ENCODE measurements at places on chromosomes 6 and 20.
A peak's percentile ranks its signal among the peaks of the same experiment; 100 is the strongest.

GRCh38 chr20:58402827-58403226 is 13.8 kb downstream of the VAPB start:
- no peak for DNase-seq

DNA sequence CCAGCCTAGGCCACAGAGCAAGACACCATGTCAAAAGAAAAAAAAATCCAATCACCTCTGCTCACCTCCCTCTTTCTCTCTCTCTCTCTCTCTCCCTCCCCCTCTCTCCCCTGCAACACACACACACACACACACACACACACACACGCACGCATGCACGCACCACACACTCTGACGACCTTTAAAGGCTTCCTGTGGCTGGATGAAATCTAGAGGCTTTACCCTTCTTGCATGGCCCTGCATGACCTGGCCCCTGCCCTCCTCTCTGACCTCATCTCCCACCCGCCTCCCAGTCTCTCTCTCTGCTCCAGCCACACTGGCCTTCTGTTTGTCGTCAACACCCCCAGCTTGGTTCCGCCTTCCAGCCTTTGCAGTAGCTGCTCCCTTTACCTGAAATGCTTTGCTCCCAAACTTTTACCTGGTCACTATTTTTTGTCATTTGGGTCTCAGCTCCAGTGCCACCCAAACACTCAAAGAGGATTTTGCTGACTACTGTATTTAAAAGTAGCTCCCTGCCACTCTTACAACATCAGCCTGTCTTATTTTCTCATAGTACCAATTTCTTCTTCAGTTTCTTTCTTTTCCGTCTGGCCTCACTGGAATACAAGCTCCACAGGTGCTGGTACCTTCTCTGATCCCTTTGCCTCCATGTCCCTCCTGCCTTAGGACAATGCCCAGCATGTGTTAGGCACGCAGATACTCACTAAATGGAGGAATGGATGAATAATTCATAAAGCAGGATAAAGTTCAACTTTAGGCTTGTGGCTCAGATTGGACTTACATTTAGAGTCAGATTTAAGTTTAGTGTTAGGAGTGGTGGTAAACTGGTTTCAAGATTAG is 4.3 kb upstream of the LTA start:
- DNase-seq: no peak

GRCh38 chr6:132096245-132096644 is 145.1 kb upstream of the CCN2 start:
- no peak for DNase-seq

GRCh38 chr6:98957450-98957849 is 9.7 kb upstream of the FBXL4 start:
- no peak for DNase-seq

DNA sequence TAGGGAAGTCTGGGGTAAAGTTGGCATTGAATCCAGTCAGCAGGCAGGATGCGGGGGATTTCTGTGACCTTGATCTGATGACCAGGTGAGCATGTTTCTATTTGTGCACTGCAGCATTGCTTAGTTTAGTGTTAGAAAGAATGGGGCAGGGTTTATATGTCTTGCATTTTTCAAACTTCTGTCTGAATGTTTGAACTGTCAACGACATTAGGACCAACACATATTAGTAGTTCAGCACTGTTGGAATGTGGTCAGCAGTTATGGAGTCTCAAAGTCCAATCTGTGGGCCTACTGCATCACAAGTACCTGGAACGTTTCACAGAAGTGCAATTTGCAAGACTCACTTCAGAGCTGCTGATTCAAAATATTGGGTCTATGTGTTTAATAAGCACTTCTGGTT is 276.6 kb upstream of the BMP2 start:
- peak; percentile 17 for DNase-seq

DNA sequence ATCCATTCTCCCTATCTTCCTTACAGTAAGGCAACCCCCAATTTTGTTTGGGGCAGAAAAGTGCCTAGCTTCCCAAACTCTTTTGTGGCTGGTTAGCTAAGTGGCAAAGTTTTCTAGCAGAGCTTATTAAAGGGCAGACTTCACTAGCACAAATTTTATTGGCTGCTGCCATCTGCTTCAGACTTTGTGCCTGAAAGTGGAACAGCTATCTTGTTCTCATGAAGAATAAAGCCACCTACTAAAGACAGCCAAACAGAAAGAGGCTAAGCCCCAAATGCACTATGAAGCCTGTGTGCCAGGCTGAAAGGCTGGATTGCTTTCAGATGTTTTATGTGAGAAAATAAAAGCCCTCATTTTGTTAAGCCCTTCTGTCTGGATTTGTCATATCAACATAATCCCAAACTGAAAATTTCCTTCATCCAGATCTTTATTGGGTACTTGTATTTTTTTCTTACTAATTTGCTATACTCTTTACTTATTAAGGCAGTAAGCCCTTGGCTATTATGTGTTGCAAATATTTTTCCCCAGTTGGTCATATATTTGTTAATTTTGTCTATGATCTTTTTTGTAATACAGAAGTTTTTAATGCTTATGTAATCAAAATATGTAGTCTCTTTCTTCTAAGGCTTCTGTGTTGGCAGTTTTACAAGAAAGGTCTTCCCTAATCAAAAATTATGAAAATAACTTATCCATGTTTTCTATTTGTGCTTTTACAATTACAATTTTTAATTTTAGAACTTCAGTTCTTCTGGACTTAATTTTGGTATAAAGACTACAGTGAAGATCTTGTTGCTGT is 191.1 kb downstream of the TASP1 start:
- DNase-seq: no peak

DNA sequence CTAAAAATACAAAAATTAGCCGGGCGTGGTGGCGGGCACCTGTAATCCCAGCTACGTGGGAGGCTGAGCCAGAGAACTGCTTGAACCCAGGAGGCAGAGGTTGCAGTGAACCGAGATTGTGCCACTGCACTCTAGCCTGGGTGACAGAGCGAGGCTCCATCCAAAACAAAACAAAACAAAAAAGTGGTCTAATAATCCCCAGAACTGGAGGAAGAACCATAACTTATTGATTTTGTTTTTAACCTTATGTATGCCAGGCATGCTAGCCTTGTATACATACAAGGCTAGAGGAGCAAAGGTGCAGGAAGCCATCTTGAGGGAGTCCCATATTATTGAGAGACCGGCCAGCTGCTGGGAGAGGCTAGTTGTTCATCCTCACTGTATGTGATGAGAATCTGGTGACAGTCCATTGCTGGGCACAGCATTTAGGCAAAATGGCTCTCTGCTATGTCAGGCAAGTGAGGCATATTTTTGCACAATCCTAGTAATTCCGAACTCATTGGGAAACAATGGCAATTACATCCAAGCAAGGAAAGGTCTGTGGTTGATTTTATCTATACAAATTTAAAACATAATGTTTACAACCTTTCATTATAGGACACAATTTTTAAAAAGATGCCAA is 18.0 kb downstream of the HFE start:
- DNase-seq: no peak

DNA sequence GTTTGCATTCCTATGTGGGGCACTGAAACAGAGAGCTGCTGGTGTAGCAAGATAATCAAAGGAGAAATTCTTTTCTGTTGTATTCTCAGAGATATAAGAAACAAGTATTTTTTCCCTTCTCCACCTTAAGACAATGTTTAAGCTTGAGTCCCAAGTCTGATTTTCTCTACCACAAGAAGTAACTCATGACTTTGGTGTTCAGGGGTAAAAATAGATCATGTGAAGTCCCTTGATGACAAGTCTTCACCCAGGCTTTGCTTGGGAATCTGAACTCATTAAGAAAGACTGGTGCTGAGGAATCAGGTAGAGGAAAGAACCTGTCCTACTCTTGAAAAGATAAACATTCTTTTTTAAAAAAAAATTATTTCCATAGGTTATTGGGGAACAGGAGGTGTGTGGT is 205.6 kb downstream of the ALDH8A1 start:
- no peak for DNase-seq

GRCh38 chr6:39086711-39087110 is 28.3 kb downstream of the SAYSD1 start:
- DNase-seq: no peak

- DNase-seq: no peak
Observed at GRCh38 chr20:37244572-37244957, 17.0 kb downstream of the GHRH start.

DNA sequence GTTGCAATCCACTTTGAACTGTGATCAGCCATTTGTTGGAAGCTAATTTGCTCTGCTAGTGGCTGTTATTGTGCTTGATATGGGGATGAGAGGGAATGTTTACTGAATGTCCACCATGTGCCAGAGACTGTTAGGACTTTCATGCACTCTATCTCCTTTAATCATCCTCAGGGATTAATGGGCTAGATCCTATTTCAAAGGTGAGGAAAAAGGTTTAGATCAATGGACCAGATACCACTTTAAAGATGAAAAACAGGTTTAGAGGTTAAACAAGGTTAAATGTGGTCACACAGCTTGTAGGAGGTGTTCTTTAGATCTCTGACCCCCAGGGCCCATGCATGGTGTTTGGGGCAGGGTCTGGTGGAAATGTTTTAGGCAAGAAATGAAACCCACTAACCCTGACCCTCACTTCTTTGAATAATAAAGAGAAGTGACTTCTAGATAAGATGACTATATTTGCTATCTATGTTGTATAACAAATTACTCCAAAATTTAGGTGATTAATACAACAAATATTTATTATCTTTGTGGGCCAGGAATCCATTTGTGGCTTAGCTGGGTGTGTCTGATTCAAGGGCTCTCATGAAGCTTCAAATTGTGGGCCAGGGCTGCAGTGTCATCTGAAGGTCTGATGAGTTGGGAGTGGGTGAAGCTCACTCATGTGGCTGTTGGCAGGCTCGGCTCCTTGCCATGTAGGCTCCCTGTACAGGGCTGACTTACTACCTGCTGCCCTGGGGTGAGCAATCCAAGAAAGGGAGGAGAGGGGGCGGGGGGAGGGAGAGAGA is 127.8 kb upstream of the FOXA2 start:
- no peak for DNase-seq

GRCh38 chr20:60068509-60068908 is 110.3 kb downstream of the CDH26 start:
- DNase-seq: no peak

DNA sequence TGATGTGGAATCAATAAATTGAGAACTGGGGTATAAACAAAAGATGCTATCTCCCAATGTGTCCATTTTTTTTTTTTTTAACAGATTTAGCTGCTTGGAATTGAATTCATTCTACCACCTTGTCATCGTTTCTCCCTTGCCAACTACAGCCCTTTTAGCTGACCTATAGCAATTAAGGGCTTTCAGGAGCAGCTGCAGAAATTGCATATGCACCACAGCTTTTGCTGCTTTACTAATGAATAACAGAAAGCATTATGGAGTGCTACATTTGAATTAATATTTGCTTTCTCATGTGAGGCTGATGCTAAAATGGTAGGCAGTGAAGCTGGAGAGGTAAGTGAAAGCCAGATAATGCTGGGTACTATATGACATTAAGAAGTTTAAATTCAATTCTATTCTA is 5.7 kb downstream of the SESN1 start:
- no peak for DNase-seq

DNA sequence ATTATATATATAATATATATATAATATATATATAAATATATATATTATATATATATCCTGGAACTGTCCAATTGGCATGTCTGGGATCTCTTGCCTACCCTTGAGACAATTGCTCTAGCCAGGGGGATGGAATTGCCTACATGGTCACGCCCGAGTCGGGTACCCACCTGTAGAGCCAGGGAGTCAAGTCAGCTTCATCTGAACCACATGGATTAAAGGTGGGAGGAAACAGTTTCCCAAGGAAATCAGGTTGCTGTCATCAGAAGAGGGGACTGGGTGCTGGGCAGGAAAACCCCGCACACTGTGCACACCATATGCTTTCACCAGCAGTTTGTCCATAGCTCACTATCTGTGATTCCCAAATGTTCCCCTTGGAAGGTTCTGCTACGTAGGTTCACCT is 252.5 kb upstream of the NOX3 start:
- DNase-seq: no peak

GRCh38 chr6:130547723-130548122 is 181.9 kb downstream of the TMEM200A start:
- no peak for DNase-seq

GRCh38 chr6:44036699-44037101 is 90.6 kb downstream of the MRPL14 start:
- no peak for DNase-seq

Data from kidney (tissue), 22 donors.